CD8-positive, alpha-beta memory T cell (primary cell): ENCODE measurements at places on chromosomes 5 and 9.

DNA sequence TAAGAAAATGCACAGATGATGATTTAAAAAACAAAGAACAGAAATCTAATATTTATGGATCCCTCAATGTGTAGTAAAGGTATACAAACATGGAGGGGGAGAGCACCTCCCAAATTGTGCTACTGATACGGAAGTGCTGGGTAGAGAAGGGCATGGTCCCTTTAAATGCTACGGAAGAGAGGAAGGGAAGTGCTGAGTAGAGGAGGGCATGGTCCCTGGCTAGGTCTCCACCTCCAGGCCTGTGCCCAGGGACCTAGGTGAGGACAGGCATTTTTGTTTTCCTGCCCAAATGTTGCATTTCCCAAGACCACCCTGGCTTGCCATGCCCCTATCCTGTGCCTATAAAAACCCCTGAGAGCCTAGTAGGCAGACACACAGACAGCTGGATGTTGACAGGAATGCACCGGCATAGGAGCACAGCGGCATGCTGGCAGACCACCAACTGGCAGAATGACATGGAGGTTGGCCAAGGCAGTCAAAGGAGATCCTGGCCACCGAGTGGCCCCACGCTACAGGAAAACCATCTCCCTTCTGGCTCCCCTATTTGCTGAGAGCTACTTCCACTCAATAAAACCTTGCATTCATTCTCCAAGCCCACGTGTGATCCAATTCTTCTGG, 62.1 kb upstream of the SPDL1 start:
- DNase-seq, result no peak

GRCh38 chr5:135034963-135035677, 1.1 kb upstream of the PITX1 start:
- no peak for DNase-seq

DNA sequence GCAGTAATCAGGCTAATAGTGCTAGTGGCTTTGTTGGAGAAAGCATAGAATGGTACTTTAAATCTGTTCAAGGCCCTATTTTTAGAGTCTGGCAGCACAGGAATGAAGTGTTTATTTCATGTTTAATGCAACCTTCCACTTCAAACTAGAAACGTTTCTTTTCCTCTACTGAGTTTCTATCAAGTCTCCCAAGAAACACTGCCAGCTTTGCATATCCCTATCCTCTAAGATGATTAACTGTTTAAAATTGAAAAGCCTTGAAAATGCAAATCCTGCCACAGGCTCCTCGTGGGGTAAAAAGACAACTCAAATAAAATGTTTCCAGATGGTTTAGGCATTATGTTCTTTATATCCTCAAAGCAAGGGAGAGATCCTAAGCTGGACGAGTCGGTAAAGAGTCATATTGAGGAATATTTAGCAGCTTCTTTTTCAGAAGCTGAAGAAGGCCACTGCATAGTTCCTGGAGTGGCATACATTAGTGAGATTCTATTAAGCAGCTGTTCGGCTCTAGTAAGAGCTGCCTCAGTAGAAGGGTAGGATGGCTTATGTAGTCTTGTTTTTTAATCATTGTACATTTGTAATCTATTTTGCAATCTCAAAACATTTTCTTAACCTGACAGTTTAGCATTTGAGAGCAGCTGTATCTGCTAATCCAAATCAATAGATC, 251.2 kb downstream of the CHSY3 start:
- DNase-seq, result no peak

DNA sequence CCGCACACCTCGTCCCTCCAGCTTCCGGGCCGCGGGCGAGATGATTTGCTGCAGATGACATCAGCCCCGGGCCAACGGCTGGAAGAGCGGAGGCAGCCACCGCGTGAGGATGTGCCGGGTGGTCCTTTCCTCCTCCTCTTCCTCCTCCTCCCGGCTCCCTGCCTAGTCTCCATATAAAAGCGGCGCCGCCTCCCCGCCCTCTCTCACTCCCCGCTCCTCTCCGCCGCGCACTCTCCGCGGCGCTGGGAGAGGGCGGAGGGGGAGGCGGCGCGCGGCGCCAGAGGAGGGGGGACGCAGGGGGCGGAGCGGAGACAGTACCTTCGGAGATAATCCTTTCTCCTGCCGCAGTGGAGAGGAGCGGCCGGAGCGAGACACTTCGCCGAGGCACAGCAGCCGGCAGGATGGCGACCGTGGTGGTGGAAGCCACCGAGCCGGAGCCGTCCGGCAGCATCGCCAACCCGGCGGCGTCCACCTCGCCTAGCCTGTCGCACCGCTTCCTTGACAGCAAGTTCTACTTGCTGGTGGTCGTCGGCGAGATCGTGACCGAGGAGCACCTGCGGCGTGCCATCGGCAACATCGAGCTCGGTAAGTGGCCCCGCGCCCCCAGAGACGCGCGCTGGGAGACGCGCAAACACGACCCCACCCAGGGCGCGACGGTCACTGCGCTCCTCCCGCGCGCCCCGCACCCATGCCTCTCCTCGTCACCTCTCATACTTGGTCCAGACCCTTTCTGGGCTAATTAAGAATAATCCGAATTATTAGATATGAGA, at the start of gene MAP1B:
Gene MAP1B, plus strand, starts transcription at position 345 of the 770 bp plus-strand sequence. Its CDS starts 57 bp downstream, at position 402.
- DNase-seq, result no peak
